ENCODE measurements at places on chromosomes 5 and 9.
A peak's percentile ranks its signal among the peaks of the same experiment; 100 is the strongest.

- no peak for DNase-seq
Measured at GRCh38 chr5:43233946-43234345, 41.9 kb downstream of the NIM1K start.

GRCh38 chr5:154647114-154647760 lies 107.9 kb upstream of the LARP1 start:
- DNase-seq = peak; percentile 30

GRCh38 chr5:173781432-173781815 lies 106.7 kb upstream of the CPEB4 start:
- no peak for DNase-seq

DNA sequence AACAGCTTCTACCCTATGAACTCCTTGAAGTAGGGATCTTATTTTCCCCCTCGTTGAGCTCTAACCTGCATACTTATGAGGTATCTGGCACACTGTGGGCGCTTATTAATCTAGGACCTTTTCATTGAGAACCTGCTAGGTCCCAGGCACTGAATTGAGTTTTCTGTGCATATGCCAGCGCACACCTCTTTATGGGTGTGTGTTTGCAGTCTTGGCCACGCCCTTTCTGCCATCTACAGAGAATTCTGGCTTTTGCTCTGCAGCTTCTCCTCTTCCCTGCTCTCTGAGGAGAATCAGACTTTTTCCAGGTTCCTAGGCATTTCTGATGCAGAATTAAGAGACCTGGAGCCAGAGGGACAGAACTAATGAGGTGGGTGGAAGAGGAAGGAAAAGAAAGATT lies 25.4 kb upstream of the SSBP2 start:
- DNase-seq = no peak

DNA sequence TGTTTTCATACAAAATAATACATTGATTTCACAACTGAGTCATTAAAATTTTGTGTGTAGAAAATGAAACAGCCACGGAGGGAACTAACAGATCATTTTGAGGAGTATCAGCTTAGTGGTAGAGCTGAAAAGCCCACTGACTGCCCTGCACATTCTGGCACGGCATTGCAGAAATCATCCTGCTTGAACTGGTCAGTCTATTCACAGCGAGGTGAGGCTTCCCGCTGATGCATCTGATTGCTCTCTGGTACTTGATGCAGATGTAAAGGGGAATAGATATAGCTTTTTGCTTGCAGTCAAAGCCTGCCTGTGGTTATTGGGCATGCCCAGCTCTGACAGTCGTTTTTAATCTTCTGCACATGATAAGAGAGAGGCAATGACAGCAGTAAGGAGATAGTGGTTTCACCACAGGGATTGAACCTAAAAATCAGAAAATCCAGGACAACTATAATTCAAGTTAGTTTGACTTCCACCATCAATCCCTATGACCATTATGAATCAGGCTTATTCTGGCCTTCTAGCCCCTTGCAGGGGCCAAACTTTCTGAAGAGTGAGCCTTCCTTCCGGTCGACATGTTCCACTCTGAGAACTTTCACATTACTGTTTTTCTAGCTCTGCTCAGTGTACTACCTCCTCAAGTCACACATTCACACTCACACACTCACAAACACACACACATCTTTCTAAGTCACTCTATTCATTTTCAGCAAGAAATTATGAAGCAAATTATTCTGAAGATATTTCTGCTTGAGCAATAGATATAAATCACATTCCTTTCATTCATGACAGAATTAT lies 782.8 kb upstream of the NUDT12 start:
- DNase-seq = no peak

GRCh38 chr5:17277907-17278306 lies 60.5 kb downstream of the BASP1 start:
- DNase-seq = no peak

DNA sequence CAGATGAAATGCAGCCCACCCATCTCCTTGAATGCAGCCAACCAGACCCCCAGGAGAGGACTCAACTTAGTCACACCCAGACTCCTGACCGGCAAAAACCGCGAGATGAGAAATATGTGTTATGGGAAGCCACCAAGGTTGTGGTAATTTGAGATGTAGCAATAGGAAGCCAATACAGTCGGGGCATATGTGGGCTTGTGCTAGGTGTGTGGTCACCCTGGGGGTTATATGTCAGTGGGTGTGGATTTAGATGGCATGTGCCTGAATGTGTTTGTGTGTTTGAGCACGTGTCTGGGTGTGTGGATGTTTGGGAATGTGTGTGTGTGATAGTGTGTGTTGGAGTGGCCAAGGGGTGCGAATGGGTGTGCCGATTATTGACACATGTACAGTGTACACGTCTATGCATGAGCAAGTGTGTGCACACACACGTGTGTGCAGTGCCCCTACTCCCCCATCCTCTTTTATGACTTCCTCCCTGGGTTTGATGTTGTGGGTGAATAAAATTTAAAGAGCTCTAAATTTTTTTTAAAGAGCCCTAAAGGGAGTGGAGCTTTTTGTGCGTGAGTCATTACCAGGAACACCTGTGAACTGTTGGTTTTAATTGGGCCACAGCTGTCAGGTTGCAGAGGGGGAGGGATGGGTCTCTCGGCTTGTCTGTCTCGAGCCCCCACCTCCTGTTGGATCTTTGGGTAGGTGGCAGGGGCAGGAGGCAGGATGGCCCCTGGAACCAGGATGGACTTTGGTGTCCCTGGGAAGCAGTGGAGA lies 86.8 kb downstream of the LHX2 start:
- no peak for DNase-seq

DNA sequence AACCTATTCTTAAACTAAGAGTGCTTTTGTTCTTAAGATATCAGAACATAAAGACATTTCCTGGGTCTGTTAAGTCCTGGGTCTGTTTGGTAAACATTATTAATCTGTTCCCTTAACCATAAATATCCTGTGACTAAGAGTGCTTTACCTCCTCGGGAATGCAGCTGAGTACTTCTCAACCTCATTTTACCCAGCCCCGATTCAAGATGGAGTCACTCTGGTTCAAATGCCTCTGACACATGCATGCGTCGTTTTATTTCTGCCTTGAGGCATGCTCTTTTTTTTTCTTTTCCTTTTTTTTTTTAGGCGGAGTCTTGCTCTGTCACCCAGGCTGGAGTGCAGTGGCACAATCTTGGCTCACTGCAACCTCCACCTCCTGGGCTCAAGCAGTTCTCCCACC lies 39.8 kb upstream of the FBXL17 start:
- DNase-seq = no peak

DNA sequence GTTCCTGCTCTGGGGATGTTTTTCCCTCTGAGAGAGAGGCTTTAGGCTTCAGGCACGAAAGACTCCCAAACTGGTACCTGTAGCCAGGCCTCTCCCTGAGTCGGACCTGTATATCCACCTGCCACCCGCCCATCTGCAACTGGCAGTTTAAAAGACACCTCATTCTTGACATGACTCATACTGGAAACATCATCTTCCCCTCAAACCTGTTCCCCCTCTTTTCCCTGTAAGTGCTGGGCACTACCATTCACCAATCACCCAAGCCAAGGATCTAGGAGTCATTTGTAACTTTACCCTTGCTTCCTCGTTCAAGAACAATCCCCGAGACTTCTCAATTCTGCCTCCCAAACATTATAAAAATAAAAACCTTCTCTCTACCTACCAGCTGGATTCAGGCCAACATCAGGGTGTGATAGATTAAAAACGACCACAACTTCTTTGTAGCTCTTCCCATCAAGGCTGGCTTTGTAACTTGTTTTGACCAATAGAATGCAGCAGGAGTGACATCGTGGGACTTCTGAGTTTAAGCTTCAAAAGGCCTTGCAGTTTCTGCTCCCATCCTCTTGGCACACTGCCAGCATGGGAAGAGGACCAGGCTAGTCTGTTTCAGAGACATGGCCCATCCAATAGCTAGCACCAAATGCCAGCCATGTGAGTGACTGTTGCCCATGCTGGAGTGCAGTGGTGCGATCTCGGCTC lies 1.8 kb upstream of the WDR31 start:
- DNase-seq = peak; percentile 51
